Stimulated activated CD4-positive, alpha-beta T cell treated with anti-CD3 and anti-CD28 coated beads, Interleukin-1b, Interleukin-23, amount 100 ng/mL, for 24 hours (primary cell): ENCODE measurements at places on chromosomes 6 and 20.

- no peak for DNase-seq
These were observed 19.4 kb upstream of the MUC21 start for GRCh38 chr6:30964075-30964474.

DNA sequence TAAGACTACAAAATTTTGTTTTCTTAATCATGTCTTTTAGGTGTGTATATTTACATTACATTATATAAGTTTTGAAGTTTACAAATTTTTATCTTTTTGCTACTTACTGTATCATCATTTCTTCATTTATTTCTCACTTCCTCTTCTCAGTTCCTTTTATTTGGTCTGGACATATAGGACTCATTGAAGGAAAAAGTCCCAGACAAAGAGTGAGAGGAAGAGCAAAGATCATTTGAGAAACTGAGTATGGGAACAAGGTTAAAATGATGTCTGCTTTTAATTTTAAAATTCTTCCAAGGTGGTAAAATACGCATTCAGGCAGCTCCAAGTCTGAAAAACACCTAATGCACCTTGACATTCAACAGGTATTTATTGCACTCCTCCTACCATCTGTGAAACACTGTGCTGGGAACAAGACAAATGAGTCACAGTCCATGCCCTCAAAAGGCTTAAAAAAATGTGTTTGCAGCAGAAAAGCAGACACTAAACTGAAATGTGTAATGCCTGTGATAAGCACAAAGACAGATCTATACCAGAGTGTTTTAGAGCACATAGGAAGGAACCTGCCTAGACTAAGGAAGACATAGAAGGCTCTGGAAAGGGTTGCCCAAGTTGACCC is 63.2 kb downstream of the PKIB start:
- no peak for DNase-seq

GRCh38 chr6:20778912-20779311 is 244.7 kb downstream of the CDKAL1 start:
- DNase-seq = no peak

DNA sequence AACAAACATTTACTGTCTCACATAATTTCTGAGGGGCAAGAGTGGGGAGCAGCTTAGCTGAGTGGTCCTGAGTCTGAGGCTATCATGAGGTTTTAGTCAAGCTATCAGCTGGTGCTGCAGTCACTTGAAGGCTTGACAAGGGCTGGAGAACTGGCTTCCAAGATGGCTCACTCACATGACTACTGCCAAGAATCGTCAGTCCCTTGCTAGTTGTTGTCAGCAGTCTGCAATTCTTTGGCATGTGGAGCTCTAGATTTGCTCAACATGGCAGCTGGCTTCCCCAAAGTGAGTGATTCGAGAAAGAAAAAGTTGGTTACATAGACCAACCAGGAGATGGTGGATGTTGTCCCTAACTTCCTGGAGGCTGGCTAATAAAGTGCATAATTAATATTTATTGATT is 2.8 kb upstream of the LRRC1 start:
- no peak for DNase-seq

DNA sequence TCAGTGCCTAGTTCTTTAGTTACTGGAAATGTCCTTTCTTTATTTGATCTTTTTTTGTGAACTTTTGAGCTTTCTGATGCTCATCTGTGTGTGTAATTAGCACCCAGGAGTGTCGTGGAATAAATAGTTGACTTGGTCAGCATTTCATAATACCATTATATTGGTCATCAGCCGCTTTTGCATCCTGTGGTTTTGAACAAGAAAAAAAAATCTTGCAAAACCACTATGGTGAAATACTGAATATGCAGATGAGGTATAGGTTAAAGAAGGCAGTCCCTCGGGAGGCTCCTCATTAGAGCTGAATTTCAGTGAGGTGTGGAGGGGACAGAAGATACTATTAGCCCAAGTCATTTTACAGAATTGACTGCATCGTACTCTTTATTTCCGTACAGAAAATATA is 90.1 kb downstream of the FOXO3 start:
- no peak for DNase-seq
